Activated CD4-positive, alpha-beta T cell treated with anti-CD3 and anti-CD28 coated beads, Interleukin-2, Interleukin-4, amounts not matched to agents 100 ng/mL and 50 ng/mL, durations not matched to agents 16 hours and 8 hours (primary cell): ENCODE measurements at places on chromosomes 16 and 17.

- DNase-seq, result no peak
Observed at GRCh38 chr17:17886226-17886625, 49.4 kb upstream of the SREBF1 start.

DNA sequence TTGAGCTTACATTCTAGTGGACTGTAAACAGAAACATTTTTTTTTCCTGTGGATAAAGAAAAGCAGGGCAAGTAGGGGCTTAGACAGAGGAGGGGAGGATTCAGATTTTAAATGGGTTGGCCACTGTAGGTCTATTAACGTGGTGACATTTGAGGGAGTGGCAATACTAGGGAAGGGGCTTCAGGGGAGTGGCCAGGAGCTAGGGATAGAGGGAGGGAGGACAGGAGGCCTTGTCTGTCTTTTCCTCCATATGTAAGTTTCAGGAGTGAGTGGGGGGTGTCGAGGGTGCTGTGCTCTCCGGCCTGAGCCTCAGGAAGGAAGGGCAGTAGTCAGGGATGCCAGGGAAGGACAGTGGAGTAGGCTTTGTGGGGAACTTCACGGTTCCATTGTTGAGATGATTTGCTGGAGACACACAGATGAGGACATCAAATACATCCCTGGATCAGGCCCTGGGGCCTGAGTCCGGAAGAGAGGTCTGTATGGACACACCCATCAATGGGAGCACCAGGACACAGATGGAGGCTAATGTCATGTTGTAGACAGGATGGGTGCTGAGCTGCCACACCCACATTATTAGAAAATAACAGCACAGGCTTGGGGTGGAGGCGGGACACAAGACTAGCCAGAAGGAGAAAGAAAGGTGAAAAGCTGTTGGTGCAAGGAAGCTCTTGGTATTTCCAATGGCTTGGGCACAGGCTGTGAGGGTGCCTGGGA lies 6.5 kb upstream of the HBM start:
- DNase-seq, result no peak

GRCh38 chr16:53805752-53806151 lies 101.8 kb downstream of the FTO start:
- no peak for DNase-seq

DNA sequence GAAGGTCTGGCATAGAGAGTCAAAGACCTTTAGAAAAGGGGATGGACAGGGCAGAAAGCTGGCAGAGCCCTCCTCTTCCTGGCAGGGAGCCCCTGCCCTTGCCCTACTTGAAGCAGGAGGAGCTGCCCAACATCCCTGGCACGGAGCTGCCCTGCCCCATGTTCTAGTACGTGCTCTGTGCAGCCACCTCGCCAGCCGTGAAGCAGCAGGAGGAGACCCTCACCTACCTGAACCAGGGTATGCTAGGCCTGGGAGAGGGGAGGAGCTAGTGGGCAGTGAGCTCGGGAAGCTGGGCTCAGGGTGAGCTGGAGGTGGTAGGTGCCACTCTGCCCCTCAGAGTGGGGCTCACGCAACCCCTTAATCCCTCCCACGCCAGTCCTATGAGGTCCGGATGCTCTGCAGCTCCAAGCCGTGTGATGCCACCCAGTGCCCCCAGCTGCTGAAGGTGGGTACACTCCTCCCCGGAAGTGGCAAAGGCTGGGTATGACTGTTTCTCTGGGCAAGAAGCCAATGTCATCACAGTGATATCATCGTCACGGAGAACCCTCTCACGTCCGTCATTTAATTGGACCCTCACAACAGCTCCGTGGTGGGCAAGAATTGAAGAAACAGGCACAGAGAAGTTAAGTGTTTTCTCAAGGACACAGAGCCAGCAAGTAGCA lies 12.7 kb upstream of the STAC2 start:
- peak; percentile 82 for DNase-seq

- no peak for DNase-seq
Observed at GRCh38 chr17:29588562-29589411, 661 bp downstream of the GIT1 start.

GRCh38 chr17:41741709-41742108 lies 7.3 kb upstream of the HAP1 start:
- DNase-seq, result no peak

DNA sequence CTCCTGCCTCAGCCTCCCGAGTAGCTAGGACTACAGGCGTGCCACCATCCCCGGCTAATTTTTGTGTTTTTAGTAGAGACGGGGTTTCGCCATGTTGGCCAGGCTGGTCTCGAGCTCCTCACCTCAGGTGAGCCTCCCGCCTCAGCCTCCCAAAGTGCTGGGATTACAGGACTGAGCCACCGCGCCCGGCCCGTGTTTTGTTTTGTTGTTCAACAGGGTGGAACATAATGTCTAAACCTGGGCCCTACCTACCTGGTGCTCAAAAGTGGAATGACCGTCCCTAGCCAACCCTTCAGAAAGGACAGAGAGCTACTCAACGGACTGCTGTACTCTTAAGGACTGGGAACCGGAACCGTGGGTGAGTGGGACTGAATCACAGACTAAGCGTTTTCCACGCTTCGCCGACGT lies 772 bp upstream of the KIF22 start:
- DNase-seq, result no peak

DNA sequence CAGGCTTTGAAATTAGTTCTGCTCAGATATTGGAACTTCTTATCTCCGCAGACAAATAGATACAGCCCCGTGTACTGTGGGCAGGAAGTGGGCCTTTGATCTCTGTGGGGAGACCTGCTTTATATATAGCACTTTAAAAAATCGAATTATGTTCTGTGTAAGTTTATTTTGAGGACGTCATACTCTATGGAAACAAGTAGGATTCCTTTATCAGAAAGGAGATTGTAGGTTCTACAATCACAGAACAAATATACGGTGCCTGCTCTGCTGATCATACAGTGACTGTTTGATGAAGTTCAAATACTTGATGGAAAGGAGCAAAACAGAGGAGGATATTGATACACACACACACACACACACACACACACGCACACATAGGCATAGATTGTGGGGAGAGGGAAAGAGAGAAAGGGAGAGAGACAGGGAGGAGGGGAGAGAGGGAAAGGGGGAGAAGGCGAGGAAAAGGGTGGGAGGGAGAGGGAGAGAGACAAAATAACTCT lies 14.7 kb upstream of the TMEM220 start:
- DNase-seq, result no peak

GRCh38 chr16:75172578-75172977 lies 24.3 kb downstream of the ZFP1 start:
- no peak for DNase-seq

DNA sequence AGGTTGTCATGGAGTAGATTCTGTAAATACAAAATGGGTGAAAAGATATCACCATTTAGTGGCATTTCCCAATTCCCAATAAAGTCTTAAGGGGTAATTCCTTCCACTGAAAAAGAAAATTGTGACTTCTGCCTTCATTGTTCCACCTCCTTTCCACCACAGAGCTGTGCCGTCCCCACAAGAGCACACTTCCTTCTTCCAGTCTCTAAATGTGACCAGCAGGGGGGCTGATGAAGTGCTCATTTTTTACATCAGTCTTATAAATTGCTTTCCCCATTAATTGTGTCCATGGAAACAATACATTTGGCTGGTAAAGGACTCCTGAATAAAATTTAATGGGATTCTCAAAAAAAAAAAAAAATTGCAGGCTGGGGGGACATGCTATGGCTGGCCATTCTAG lies 260.8 kb upstream of the PSMD7 start:
- no peak for DNase-seq

DNA sequence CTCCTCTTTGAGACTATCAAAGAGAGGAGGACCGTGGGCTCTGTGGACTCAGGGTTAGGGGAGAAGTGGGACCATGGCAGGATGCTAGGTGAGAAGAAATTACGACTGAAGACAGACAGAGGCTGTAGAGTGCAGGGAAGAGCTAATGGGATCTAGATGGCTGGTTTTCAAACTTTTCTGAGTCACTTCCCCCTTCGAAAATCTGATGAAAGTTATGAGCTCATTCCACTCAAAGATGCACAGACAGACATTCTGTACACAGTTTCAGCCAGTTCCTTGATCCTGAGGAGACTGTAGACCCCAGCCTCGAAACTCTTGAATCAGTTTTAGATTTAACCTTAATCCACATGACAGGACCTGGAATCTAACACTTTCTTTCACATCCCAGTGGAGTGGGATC lies 40.7 kb downstream of the RGS9 start:
- no peak for DNase-seq

DNA sequence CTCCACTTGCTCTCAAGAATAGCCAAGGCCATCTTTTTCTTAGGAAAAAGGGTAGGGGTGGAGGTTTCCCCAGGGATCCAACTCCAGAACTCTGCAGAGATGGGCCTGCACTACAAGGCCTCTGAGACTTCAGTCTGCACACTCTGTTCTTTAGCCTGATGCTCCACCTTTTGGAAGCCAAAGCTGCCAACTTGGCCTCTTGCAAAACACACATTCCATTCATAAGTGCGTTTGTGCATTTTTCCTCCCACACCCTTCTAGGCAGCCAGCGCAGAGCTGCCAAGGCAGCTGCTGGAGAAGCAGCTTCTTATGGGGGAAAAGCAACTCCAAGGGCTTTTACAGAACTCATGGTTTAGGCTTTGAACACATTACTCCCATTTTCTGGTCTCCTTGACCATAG lies 45.3 kb downstream of the REXO5 start:
- no peak for DNase-seq

DNA sequence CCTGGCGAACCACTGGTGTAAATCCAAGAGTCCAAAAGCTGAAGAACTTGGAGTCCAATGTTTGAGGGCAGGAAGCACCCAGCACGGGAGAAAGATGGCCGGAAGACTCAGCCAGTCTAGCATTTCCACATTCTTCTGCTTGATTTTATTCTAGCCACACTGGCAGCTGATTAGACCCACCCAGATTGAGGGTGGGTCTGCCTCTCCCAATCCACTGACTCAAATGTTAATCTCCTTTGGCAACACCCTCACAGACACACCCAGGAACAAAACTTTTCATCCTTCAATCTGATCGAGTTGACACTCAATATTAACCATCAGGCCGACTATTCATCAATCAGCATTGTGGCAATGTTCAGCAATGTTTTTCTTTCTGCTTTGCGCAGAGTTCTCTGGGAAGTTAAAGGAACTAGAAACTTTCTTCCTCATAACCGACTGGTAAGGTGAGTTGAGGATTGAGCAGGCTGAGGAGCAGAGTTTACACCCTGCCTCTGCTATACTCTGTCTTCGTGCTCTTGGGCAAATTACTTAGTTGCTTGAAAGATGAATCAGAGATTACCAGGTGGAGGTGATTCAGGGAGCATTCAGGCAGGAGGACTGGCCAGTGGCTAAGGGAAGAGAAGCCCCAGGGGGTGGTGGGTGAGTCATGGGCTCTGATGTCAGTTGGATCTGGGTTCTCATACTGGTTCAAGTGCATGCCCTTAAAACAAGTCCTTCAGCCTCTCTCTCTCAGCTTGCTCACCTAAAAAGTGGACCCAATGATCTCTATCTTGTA lies 28.2 kb upstream of the BRD7 start:
- DNase-seq, result no peak

DNA sequence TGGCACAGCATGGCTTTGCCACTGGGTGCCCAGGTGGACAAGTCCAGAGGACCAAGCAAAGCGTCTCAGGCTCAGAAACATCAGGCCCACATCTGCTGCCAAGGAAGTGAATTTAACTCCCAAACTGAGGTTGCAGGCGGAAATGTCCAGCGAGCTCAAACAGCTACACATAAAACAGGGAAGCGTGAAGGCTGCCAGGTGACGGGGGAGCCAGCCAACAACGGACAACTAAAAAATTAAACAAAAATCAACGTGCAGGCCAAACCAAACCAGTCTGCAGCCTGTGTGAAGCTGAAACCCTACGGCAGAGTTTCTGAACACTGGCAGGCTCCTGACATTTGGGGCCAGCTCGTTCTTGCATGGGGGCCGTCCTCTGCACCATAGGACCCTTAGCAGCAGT lies 2.5 kb downstream of the TK1 start:
- DNase-seq, result no peak

DNA sequence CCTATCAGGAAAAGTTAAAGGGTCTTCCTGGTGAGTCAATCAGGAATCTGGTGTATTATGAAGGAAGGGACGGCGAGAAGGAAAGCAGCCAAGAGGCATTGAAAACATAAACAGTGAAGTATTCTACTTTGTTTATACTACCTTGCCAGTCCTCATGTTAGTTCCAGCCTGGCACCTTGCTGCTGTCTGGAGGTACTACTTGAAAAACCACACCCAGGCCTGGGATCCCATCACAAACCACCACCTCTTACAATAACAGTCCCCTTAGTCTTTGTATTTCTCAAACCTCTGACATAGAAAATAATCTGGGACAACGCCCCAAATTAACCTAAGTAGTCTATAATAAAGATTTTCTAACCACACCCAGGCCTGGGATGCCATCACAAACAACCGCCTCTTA lies 676.7 kb upstream of the SOX9 start:
- DNase-seq, result no peak

GRCh38 chr17:78734793-78735641 lies 47.1 kb downstream of the CYTH1 start:
- DNase-seq, result no peak

- DNase-seq, result no peak
Observed at GRCh38 chr17:28151001-28151400, 108.5 kb downstream of the NLK start.

GRCh38 chr16:5393070-5393469 lies 295.5 kb upstream of the EEF2KMT start:
- no peak for DNase-seq

GRCh38 chr17:1713878-1714426 lies 3.8 kb upstream of the TLCD2 start:
- no peak for DNase-seq

DNA sequence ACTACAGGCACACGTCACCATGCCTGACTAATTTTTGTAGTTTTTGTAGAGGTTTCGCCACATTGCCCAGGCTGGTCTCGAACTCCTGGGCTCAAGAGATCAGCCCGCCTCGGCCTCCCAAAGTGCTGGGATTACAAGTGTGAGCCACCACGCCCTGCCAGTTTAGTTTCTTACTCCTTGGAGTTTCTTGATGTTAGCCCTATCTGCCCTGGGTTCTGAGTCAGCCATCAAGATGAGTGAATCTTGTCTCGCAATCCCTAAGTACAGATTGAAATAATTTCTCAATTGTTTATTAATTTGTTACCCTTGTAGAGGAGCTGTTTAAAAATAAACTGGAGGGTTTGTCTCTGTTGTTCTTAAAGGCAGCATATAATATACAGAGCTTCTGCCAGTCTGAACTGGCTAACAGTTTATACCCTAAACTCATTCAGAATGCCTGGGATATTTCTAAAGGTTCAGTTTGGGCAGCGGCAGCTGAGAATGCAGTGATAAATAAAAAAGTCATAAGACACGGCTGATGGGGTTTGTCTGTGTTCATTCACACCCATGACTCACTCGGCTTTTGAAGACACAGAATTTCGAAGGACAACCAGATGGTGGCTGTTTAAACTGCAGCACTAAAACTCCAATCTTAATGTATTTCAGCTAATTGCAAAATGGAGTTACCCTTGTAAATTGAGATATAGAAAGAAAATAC lies 39.6 kb downstream of the GPRC5B start:
- no peak for DNase-seq

DNA sequence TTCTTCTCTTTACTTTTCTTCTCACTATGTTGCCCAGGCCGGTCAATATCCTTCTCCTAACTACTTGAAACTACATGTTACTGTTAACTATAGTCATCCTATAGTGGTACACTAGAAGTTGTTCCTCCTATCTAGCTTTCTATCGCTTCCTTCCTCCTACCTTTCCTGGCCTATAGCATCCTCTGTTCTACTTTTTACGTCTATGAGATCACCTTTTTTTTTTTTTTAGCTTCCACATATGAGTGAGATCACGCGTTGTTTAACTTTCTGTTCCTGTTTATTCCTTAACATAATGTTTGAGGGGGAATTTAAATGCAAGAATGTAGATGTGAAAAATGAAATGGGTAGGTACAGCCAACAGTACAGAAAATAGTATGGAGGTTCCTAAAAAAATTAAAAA lies 30.5 kb upstream of the YPEL2 start:
- no peak for DNase-seq
